Naive thymus-derived CD4-positive, alpha-beta T cell (primary cell): ENCODE measurements at places on chromosomes 4 and X. TPM values are rescaled to one million over a fixed set of nuclear protein-coding genes. Genes with fewer than 3 reads are reported as not detected.

- DNase-seq, result no peak
- no peak overlapping the region for H3K27ac ChIP-seq
- H3K27me3 ChIP-seq, result no peaks in the 10 kb centered on the region
- H3K4me1 ChIP-seq, result no peaks in the 10 kb centered on the region
These were observed 6.2 kb upstream of the OSTC start for GRCh38 chr4:108644237-108644636.

DNA sequence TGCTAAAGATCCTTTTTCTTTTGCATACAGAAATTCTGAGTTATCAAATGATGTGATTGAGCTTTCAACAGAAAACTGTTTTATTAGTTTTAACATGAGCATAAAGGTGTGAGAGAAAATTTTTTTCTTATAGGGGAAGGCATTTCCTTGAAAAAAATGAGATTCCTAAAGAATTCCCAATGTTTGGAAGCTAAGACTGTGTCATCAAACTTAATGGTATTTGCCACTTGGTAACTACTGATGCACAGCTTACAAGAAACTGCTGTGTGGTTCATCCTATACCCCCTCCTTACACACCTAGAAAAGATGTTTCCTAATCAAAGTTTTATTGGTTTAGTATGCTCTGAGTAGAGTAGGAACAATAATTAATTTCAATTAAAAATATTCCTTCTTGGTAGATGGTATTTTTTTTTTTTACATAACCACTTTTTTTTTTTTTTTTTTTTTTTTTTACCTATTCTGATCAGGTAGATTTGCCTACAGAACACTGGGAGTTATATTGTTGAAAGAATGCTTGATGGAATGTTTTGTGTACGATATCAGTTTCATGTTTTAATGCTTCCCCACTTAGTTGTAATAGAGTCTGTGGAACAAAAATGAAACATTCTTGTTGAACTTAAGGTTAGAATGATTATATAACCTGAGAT, 6.0 kb downstream of the PTPN13 start:
- no peaks in the 10 kb centered on the region for H3K36me3 ChIP-seq
- no peak overlapping the region for H3K27ac ChIP-seq
- no peaks in the 10 kb centered on the region for H3K4me1 ChIP-seq
- H3K4me3 ChIP-seq, result no peak overlapping the region
- DNase-seq, result no peak

GRCh38 chrX:116009346-116009745, 161.2 kb upstream of the AGTR2 start:
- no peaks in the 10 kb centered on the region for H3K36me3 ChIP-seq
- no peaks in the 10 kb centered on the region for H3K4me1 ChIP-seq
- H3K27me3 ChIP-seq, result no peaks in the 10 kb centered on the region
- no peak overlapping the region for H3K4me3 ChIP-seq
- no peak overlapping the region for H3K27ac ChIP-seq

Gene SPANXB1
- polyA plus RNA-seq, result not detected
